ENCODE measurements at places on chromosomes 1 and 21.

DNA sequence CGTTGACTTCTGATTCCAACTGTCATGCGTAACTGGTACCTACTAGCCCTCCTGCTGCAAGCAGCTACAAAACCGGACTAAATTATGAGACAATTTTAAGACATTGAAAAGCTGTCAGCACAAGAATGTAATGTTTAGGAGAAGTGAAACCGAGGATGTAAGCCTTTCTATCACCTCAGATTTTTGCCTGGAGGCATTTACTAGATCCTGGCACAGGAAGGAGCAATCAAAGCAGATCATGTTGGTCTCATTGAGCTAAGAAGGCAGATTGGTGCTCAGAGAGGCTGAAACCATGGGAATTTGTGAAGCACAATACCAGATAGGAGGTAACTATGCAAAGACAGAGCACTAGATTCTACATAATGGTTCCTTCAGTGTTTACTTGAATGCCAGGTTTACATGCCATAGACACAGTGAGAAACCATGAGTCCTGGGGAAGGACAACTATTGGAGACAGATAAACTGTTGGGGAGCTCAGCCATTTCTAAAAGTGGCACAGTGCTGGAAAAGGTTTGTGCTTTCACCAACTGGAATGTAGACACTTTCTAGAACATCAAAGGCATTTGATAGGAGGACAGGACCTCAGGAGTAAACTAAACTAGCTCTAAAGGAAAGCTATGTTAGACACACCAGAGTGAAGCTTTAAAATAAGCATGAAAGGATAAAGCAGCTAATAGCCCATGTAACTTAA, 179.4 kb downstream of the LYPLAL1 start:
- no peak overlapping the region for H3K4me3 ChIP-seq
- H3K27me3 ChIP-seq = no peaks in the 10 kb centered on the region
- H3K4me1 ChIP-seq = peaks cover 31% of the 10 kb centered on the region
- DNase-seq = no peak
- H3K27ac ChIP-seq = no peak overlapping the region
- H3K36me3 ChIP-seq = no peaks in the 10 kb centered on the region

- H3K36me3 ChIP-seq = no peaks in the 10 kb centered on the region
- DNase-seq = no peak
- no peaks in the 10 kb centered on the region for H3K4me1 ChIP-seq
- H3K27ac ChIP-seq = no peak overlapping the region
- peaks cover 8% of the 10 kb centered on the region for H3K27me3 ChIP-seq
Observed at GRCh38 chr1:232816324-232816723, 11.1 kb downstream of the MAP10 start.

- no peak overlapping the region for H3K4me3 ChIP-seq
- no peak for DNase-seq
- peaks cover 49% of the 10 kb centered on the region for H3K4me1 ChIP-seq
- H3K27me3 ChIP-seq = no peaks in the 10 kb centered on the region
- peaks cover 3% of the 10 kb centered on the region for H3K36me3 ChIP-seq
- H3K27ac ChIP-seq = peak overlapping the region; percentile 19
Observed at GRCh38 chr1:67738401-67738800, 53.4 kb downstream of the GADD45A start.

GRCh38 chr1:201475915-201476669, 7.1 kb upstream of the PHLDA3 start:
- no peaks in the 10 kb centered on the region for H3K36me3 ChIP-seq
- peaks cover 14% of the 10 kb centered on the region for H3K4me1 ChIP-seq
- no peaks in the 10 kb centered on the region for H3K27me3 ChIP-seq

- no peak overlapping the region for H3K4me3 ChIP-seq
- H3K27ac ChIP-seq = no peak overlapping the region
- no peak for DNase-seq
Observed at GRCh38 chr21:29360799-29361765, 62.4 kb downstream of the BACH1 start.

- H3K27me3 ChIP-seq = no peaks in the 10 kb centered on the region
- no peak overlapping the region for H3K4me3 ChIP-seq
- H3K27ac ChIP-seq = no peak overlapping the region
- peaks cover 26% of the 10 kb centered on the region for H3K4me1 ChIP-seq
Observed at GRCh38 chr21:16069178-16070112, 339.7 kb downstream of the USP25 start.

DNA sequence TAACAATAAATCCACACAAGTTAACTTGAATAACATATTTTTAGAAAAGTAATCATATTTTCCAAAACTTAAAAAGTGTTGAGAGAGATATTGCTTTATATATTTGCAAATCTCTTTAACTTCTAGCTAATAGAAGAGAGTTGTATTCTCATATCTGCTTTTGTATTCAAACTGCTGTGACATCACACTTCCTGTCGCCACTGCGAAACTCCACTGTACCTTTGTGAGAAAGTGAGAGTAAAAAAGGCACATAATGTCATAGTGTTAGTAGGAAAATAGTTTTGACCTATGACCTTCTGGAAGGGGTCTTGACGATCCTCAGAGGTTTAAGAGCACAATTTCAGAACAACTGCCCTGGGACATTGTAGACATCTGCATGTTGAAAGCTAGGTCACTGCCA, 21.6 kb downstream of the AK5 start:
- no peaks in the 10 kb centered on the region for H3K4me1 ChIP-seq
- H3K36me3 ChIP-seq = peaks cover 23% of the 10 kb centered on the region
- H3K4me3 ChIP-seq = no peak overlapping the region
